ENCODE measurements at places on chromosomes 2 and 18. TPM values are rescaled to one million over a fixed set of nuclear protein-coding genes. Genes with fewer than 3 reads are reported as not detected.

GRCh38 chr2:217402761-217403383 is 543.0 kb upstream of the TNP1 start:
- DNase-seq = no peak
- H3K36me3 ChIP-seq = no peaks in the 10 kb centered on the region
- no peak overlapping the region for H3K27ac ChIP-seq
- H3K27me3 ChIP-seq = no peaks in the 10 kb centered on the region
- no peak overlapping the region for H3K4me3 ChIP-seq

DNA sequence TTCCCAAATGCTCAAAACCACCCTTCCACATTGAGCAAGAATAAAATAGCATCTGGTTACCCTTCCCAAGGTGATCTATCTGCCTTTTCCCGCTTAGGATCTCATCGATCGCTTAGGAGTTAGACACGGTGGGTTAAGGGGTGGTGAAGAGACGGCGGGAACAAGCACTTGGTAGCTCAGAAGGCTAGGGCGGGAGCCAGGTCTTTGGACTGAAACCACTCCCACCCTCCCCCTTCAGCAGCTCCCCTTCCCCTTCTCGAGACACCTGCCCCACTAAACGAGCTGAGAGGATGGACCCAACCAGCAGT is 513 bp downstream of the THOC1 start:
- DNase-seq = no peak
- H3K4me3 ChIP-seq = peak overlapping the region; percentile 64
- H3K27ac ChIP-seq = peak overlapping the region; percentile 64
- no peaks in the 10 kb centered on the region for H3K27me3 ChIP-seq
- H3K36me3 ChIP-seq = peaks cover 12% of the 10 kb centered on the region
- H3K4me1 ChIP-seq = 0 out of 2 replicates have a peak, but pooled peaks cover 7% of the 10 kb centered on the region

DNA sequence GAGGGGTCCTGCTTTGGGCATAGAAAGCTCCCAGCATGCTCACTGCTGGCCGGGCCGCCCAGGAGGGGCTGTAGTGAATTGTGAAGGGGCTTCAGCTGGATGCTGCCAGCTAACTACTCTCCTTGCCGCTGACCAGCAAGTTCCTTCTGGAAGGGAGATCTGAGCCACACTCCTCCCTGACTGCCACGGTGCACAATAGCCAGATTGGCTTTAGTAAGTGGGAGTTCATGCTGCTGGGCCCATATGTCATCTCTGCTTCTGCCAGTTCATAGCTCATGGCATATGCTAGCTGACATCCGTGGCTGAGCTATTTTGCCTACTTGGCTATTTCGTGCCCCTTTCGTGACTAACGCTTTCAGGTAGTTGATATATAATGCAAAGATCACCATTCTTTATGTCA is 51.6 kb upstream of the ROCK2 start:
- no peaks in the 10 kb centered on the region for H3K27me3 ChIP-seq
- no peak overlapping the region for H3K4me3 ChIP-seq
- H3K27ac ChIP-seq = no peak overlapping the region
- no peak for DNase-seq
- no peaks in the 10 kb centered on the region for H3K36me3 ChIP-seq

GRCh38 chr2:126921066-126921465 is 22.4 kb downstream of the TEX51 start:
- peaks cover 22% of the 10 kb centered on the region for H3K27me3 ChIP-seq
- H3K4me3 ChIP-seq = no peak overlapping the region
- no peak overlapping the region for H3K27ac ChIP-seq
- no peaks in the 10 kb centered on the region for H3K36me3 ChIP-seq
- H3K4me1 ChIP-seq = no peaks in the 10 kb centered on the region

GRCh38 chr2:32946314-32947075 is at the start of gene LTBP1:
Gene LTBP1, plus strand, starts transcription at chr2:32946953. Its CDS starts 372 bp downstream, at chr2:32947325.
- peak; percentile 68 for DNase-seq
- no peak within 1 kb of the TSS for H3K27ac ChIP-seq
- no peaks in the 10 kb centered on the region for H3K27me3 ChIP-seq
- H3K4me1 ChIP-seq = peaks cover 10% of the 10 kb centered on the region
- peak within 1 kb of the TSS; percentile 77 for H3K4me3 ChIP-seq

Gene ACTG2
- not detected for total RNA-seq

Gene FAM136A
- 39.3 TPM for total RNA-seq

Gene TMEM163
- total RNA-seq = 2.4 TPM
